Fibroblast of skin of left biceps (primary cell): ENCODE measurements at places on chromosomes 5 and 9.

- DNase-seq: no peak
Measured at GRCh38 chr5:94374336-94374735, 244.1 kb downstream of the KIAA0825 start.

GRCh38 chr9:117138231-117138630 is 276.6 kb downstream of the ASTN2 start:
- no peak for DNase-seq

DNA sequence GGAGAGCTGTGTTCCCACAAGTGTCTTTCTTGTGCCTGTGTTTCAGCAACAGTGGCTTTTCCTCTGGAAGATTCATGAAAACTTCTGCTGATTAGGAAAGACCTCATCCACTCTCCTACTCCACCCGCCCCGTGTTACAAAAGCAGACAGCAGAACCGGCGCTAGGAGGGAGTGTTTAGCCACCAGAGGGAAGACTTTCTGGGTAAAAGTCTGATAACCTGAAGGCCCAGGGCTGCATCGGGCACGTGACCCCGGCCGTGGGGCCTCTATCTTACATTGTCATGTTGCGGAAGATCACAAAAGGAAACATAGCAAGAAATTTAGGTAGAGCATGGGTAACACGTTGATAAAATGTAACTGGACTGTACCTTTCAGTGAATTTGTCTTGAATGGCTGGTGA is 32.0 kb upstream of the DMRT2 start:
- no peak for DNase-seq

DNA sequence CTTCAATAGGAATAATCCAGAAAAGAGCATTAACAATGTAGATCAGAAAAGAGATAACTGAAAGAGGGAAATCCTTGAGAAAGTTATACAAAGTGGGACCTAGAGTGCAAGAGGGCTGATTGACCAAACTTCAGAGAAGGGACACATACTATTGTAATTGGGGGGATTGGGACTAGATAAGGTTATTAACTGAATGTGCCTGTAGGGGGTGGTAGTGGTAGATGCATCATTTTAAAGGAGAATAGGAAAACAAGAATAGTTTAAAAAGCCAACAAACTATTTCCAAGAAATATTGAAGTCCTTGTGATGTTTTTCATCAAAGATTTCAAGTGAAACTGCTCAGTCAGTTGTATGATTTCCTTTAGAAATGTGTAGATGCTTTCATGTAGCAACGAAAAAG is 468.5 kb downstream of the TAF11L14 start:
- no peak for DNase-seq

- DNase-seq: no peak
Measured at GRCh38 chr5:114324282-114324681, 37.6 kb upstream of the KCNN2 start.

- peak; percentile 66 for DNase-seq
Measured at GRCh38 chr5:173315495-173316338, 12.5 kb downstream of the STC2 start.

- no peak for DNase-seq
Measured at GRCh38 chr9:100112677-100113336, 13.8 kb downstream of the INVS start.
